Activated CD4-positive, alpha-beta T cell treated with anti-CD3 and anti-CD28 coated beads for 24 hours (primary cell): ENCODE measurements at places on chromosomes 16 and 17.

DNA sequence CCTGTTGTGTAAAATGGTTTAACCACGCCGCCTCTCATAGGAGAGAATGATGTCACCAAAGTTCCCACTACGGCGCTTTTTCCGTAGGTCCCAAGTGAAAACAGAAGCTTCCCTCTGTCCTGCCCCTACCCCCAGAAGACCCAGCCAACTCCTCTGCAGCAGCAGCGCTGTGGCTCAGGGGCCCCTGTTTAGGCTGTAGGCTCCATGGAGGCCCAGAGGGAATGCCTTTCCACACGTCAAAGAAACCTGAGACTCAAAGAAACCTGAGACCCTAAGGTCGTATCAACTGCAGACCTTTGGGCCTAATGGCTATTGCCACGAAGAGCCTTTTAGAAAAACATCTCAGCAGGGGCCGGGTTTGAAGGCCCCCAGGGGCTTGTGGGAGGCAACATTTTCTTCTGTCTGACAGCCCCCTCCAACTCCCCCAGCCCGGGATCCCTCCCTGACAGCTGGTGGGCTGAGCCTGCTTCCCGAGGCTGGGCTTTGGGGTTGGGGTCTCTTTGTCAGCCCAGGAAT is 43.1 kb upstream of the MEAK7 start:
- DNase-seq = no peak

GRCh38 chr16:88926374-88926990 is 50.5 kb downstream of the CBFA2T3 start:
- no peak for DNase-seq

GRCh38 chr16:75535901-75536300 is at the start of gene CHST5:
Gene CHST5, minus strand, starts transcription at chr16:75536108. Its CDS starts 5,724 bp downstream, at chr16:75530384.
- DNase-seq = no peak

DNA sequence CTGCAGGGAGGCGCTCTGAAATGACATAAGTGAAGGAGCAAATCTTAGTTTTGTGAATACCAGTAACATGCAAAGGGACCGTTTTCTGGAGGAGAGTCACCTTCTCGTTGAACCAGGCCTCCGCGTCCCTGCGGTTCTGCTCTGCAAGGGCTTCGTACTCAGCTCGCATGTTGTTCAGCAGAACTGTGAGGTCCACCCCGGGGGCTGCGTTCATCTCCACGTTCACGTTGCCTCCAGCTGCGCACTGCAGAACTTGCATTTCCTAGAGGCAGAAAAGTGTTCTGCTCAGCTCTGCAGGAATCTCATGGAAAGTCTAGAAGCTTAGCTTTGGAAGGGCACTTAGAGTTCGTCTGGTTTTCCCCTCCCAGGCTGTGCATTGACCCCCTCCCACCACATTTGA is 4.1 kb downstream of the KRT25 start:
- no peak for DNase-seq

DNA sequence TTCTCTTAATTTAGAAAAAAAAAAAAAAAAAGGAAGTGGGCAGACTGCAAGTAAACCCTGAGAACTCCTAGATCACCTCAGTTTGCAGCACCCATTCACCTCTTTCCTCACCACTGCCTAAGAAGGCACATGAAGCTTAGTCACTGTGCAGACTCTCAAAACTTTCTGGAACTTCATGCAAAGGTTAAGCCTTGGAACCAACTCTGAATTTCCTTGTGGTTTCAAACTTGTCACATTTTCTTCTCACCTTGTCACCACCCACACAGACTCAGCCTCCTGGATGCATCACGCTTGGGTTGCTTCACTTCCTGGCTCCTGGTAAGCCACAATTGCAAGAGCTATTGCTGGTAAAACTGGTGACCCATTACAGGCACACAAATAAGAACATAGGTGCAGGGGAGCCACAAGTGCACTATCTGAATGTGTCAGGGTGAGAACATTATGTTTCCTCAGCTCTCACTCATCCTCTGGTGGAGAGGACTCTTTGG is 15.0 kb upstream of the CPD start:
- peak; percentile 77 for DNase-seq

DNA sequence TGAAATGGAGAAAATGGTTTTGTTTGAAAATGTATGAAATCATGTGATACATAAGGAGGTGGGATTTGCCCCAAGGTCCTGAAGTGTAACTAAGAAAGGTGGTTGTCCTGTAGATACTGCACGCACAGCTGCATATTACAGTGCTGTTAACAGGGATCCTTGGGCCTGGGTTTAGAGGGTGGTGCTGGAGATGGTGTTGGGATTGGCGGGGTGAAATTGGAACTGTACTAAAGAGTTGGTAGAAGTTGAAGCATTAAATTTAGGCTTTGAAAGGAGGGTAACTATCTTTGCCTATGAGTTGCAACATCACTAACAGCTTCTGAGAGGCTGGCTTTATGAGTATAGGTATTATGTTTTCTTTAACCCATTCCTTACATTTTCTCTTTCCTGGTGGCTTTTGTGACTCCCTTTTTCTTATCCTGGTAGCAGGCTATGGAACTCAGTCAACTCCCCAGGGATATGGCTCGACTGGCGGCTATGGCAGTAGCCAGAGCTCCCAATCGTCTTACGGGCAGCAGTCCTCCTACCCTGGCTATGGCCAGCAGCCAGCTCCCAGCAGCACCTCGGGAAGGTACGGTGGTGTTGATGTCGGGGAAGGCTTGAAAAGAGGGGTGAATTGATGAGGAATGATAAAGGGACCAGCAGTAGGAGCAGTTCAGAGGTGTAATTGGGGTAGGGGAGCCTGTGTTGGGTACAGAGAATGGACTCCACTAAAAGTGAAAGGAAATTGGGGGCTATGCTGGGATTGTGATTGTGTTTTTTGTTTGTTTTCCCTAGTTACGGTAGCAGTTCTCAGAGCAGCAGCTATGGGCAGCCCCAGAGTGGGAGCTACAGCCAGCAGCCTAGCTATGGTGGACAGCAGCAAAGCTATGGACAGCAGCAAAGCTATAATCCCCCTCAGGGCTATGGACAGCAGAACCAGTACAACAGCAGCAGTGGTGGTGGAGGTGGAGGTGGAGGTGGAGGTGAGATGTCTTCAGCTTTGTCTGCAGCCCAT is 3.8 kb downstream of the FUS start:
- no peak for DNase-seq

GRCh38 chr17:40536295-40537171 is 28.7 kb downstream of the CCR7 start:
- DNase-seq = no peak

GRCh38 chr17:65359016-65359415 is 202.4 kb downstream of the AXIN2 start:
- peak; percentile 33 for DNase-seq

GRCh38 chr17:48011405-48012150 is 26.0 kb downstream of the COPZ2 start:
- no peak for DNase-seq

DNA sequence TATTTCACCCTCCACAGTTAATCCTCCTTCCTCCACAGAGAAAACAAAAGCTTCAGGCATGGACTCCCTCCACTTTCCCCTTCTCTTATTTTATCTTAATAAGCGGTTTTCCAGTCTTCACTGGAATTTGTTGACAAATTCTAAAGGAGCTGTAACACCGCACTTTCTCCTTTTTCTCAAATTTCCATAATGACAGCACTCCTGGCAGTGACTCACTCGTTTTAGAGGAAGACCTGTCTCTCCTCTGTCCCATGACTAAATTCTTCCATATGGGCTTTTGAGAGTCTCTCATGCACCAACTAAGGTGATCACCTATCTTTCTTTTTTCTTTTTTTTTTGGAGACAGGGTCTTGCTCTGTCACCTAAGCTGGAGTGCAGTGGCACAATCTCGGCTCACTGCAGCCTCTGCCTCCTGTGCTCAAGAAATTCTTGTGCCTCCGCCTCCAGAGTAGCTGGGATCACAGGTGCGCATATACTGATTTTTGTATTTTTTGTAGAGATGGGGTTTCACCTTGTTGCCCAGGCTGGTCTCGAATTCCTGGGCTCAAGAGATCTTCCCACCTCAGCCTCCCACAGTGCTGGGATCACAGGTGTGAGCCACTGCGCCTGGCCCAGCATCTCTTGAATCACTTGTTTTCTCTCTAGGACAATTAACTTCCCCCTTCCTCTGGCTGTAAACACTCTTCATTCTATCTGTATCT is 7.7 kb downstream of the ITGAM start:
- no peak for DNase-seq

DNA sequence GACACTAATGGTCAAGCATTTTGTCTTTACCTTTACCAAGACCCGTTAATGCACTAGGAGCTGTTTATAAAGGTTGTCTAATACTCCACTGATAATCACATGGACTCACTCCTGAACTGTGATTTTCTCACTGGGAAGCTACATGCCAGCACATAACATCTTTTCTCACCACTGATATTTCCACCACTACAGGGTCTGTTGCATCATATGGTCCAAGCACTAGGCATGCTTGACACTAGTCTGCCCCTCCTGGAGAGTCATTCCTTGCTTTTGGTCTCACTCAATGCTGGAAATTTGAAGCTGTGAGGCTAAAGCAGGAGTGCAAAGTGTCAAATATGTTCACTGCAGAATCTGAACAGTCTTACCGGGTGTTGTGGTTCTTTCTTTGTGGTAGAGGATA is 1576.8 kb downstream of the CDH8 start:
- DNase-seq = no peak

DNA sequence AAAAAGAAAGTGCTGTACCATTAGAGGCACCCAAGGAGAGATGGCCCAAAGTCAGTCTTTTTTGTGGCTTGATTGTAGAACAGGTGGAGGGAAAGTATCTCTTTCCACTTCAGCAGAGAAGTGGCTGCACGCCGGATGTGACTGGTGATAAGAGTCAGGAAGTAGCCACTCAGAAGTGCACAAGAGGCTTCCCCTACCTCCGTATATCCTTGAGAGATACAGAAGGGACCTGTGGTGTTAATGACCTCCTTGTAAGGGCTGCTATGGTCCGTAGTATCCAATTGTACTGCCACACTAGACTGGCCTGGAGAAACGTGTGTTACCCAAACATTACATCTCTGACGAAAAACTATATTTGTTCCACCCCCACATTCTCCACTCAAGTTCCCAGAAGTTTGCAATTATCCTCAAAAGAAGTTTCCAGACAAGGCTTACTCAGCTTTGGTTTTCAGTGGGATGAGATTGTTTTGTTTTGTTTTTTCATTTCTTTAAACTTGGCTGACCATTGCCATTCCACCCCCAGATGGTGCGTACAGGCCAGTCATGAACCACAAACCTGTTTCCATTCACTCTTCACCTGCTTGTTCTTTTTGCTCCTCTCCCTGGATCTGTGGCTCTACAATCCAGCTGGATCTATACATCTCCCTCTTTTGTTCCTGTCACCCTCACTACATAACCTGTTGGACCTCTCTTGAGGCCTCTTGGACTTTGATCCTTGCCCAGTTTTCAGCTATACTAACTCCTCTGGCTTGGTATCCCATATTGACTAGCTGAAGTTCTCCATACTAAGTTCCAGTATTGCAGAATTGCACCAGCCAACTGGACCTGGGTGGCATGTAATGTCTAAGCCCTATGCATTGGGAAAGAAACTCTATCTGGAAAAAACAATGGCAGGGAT is 20.7 kb upstream of the MED13 start:
- DNase-seq = no peak

DNA sequence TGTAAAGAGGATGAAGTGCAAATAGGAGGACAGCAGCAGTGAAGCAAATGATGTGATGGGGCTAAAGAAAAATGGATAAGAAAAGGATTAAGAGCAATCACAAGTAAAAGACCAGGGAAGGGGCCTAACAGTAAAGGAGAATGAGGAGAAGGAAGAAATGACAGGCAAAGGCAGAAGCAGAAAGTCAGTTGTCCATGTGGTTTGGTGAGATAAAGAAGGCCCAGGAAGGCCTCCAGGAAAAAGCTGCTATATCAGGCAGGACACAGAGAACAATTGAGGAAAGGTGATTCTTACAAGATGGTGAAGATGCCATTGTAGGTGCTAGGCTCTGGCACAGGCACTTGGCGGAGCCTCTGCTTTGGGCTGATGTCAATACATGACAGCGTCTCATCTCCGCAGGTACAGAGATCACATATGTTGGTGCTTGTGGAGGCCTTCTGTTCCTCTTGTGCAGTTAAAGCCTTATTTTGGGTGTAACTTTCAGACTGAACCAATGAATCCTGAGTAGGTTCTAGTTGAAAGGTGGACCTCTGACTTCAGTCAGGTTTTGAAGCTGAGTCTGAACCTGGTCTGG is 18.1 kb downstream of the RDM1 start:
- no peak for DNase-seq

DNA sequence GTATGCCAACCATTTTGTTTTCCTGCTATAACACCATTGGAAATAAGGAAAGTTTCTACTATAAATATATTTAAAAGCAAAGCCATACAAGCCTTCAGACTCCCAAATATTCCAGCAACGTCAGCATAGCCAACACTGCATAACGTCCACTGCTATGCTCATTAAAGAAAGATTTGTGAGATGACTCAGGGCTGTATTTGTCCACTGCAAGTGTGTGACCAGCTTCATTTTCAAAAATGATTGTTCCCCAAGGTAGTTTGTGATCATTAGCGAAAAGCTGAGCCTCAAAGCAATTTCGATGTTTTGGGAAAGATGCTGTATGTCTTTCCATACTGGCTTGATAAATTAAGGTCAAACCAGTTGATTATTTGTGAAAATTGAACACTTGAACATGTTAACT is 14.9 kb upstream of the CCDC182 start:
- DNase-seq = no peak

GRCh38 chr16:81882559-81882958 is 103.5 kb downstream of the PLCG2 start:
- no peak for DNase-seq

DNA sequence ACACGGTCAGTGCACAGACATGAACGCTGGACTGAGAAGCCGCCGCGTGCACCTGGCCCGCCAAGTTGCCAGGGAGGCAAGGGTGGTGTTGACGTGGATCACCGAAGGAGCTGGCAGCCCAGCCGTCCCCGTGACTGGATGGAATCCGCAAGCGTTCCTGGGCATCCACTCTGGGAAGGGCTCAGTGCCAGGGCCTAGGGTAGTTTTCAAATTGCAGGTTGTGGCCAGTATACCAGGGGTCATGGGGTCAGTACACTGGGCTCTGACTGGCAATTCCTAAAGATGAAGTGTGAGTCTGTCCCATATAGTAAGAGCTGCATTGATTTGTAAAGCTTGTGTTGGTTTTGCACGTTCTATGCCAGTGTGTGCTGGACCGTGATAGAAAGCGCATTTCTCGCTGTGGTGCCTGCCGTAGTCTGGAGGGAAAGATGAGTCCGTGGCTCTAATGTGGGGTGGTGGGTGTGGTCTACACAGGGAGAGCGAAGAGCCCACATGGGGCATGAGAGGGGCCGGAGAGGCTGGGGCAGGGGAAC is 21.1 kb upstream of the METRNL start:
- DNase-seq = no peak

- no peak for DNase-seq
Measured at GRCh38 chr17:66167189-66167815, 24.6 kb downstream of the CEP112 start.

GRCh38 chr17:67542219-67543114 is 165.4 kb downstream of the PITPNC1 start:
- no peak for DNase-seq

- DNase-seq = no peak
Measured at GRCh38 chr16:67995423-67995822, 3.9 kb downstream of the DPEP2 start.

- no peak for DNase-seq
Measured at GRCh38 chr16:18932243-18932987, 6.2 kb upstream of the SMG1 start.

GRCh38 chr17:73749928-73750605 is 105.8 kb upstream of the SDK2 start:
- no peak for DNase-seq

- DNase-seq = no peak
Measured at GRCh38 chr17:34305606-34306005, 13.6 kb upstream of the CCL8 start.
